SHP77 treated with DMSO at 0.1 percent for 48 hours (cell line): ENCODE measurements at places on chromosomes 11 and 22.
A peak's percentile ranks its signal among the peaks of the same experiment; 100 is the strongest.

DNA sequence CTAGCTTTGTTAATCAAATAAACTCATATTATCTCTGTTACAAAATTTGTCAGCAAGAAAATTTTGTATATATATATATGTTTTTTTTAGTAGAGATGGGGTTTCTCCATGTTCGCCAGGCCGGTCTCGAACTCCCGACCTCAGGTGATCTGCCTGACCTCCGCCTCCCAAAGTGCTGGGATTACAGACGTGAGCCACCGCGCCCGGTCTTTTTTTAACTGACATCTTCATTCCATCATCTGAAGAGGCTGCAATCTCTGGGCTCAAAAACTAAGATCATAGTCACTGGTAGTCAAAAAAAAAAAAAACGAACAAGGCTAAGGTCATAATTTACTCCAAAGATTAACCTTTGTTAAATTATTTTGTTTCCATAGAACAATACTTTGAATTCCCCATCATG is 5.3 kb upstream of the KLHDC7B start:
- DNase-seq: no peak

- DNase-seq: no peak
Observed at GRCh38 chr11:102423936-102424335, 28.6 kb downstream of the TMEM123 start.

DNA sequence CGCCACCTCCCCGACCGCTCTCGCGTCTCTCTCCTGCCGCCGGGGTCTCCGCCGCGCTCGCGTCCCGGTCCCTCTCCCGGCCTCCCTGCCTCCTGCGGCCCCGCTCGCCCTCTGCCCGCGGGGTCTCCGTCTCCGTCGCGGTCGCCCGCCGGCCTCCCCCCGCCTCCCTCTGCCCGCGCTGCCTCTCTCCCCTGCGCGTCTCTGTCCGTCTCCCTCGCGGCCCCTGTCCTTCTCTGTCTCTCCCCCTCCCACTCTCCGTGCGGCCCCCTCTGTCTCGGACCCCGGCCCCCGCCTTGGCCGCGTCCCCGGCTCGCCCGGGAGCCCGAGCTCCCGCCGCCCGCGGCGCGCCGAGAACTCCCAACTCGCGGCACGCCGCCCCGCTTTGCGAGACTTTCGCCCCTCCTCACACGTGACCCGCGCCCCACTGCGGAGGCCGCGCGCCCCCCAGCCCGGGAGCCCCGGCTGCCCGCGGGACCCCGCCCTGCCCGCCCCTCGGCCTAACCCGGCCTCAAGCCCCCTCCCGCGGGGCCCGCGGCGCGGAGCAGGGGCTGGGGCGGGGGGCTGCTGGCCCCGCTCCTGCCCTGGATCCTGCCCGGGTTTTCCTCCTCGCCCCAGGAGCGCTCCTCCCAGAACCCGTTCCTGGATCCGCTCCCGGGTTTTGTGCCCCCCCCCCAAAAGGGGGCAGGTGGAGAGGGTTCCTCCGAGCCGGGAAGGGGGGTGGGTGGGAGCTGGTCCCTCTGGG is 702 bp upstream of the KCNJ4 start:
- DNase-seq: no peak

DNA sequence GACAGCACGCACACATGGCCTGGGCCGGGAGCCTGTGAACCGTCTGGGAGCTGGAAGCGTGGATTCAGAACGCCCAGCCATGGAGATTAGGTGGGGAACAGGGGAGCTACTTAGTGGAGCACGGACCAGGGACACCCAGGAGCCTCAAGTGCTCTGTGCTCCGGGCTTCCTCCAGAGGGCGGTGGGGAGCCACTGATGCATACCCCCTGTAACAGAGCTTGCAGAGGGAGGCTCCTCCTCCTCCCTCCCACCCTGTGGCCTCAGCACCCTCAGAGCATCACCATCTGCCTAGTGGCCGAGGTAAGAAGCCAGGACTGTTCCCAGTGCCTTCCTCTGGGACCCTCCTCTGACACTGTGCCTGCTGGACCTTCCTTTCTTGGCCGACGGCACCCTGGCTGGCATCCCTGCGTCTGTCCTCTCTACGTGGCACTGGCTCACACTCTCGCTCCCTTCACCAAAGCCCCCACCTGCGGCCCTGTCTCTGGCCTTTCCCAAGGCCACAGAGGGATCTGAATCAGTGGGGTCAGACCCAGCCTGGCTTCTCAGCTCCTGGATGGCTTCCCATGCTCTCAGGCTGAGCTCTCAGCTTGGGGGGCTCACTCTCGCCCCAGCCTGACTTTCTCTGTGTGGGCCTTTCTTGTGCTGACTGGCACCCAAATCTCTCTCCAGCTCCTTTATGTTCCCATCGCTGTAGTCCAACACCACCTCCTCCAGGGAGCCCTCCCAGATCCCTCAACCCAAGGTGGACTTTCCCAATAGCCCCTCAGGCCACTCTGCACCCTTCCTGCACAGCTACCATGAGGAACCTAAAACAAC is 780.9 kb downstream of the BRD1 start:
- DNase-seq: peak; percentile 72

DNA sequence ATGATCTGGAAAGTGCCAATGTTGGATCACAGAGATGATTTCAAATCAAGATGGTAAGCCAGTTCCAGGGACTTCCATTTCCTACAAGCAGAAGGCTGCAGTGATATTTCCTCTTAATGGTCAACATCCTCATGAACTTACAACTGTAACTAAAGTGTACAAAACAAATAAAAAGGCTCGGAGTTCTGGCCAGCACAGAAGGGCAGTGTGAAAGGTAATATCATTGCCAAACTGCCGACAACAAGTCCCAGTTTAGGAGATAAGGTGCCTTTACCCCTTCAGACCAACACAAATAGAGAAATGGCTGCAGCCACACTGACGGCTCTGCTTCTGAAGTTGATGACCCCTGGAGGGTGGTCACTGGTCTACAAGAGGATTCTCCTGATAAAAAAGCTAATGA is 91.1 kb downstream of the ETS1 start:
- DNase-seq: no peak
